ENCODE measurements at places on chromosomes 3 and 15.

DNA sequence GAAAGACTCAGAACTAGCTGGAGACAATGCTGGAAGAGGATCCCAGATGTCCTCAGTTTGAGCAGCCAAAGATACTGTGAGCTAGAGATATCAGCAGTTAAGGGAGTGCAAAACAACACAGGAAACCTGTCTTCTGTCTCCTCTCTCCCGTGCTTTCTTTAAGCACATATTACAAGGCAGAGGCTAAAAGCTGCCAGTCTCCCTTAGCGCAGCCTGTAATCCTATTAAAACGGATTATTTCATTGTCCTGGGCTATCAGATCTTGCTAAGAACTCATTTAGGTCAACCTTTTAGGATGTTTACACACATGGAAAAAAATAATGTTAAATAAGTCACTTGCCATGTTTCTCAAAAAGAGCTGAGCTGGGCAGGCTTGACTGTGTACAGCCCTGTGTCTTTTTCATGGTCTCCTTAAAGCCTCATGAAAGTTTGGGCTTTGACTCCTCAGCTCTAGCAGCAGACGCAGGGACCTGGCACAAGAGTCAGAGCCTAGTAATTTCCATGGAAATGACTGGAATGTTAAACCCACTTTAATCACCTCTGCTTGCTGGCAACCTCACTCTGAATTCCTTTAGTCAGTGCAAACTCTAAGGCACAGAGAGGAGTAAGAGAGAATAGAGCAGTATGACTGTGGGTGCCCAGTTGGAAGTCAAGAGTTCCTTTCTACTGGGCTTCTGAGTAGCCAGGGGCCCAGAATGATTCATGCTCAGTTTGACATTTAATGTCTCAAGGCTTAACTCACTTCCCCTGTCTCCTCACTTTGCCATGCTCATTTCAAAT, 491.9 kb downstream of the NTRK3 start:
- DNase-seq: no peak

- DNase-seq: no peak
Observed at GRCh38 chr15:67843092-67843501, 3.3 kb upstream of the RNU6-1 start.

- no peak for DNase-seq
Observed at GRCh38 chr3:170037463-170038433, at the start of gene GPR160. TSS of gene GPR160 (plus strand) at chr3:170037995. CDS start at chr3:170083973, 45,978 bp downstream.

DNA sequence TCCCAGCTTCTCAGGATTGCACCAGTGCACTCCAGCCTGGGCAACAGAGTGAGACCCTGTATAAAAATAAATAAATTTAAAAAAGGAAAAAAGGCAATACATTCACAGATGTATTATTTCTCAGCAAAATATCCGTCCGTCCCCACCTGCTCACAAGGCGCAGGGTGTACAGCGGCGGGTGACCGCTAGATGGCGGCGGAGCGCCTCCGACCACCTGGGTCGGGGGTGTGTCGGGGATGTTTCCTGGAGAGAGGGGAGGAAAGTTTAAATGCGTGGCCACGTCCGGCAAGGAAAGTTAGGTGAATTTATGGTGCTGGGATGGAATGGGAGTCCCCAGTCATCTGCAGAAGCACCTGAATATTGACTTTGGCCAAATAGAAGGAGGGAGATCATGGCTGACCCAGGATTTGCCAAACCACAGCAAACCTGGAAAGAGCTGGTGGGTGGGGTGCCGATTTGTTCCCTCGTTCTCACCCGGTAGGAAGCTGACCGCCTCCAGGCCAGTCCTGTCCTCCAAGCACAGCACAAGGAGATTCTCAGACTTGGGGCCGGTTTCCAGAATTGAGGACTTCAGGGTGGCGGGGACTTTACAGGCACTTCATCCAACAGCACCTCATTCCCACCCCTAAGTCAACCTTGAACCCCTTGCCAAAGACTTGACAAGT, 88.3 kb downstream of the TMEM266 start:
- peak; percentile 44 for DNase-seq

- DNase-seq: no peak
Observed at GRCh38 chr3:195906865-195907683, 1.3 kb downstream of the TNK2 start.

DNA sequence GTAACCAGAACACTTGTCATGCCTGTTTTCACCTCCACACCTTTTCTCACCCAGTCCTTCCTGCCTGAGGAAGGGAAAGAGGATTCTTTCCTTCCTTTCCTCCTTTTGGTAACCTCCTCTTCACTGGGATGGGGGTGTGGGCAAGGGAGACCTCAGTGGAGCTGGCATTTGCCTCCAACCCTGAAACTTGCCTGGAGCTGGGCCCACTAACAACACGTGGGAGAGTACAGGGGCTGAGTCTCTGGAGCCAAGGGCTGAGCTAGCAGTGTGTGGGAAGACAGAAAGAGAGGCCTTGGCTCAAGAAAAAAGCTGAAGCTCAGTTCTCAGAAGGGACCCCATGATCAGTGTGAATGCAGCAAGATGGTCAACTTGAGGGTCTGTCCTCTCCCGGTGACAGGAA, 86.6 kb upstream of the SLC6A11 start:
- DNase-seq: no peak

DNA sequence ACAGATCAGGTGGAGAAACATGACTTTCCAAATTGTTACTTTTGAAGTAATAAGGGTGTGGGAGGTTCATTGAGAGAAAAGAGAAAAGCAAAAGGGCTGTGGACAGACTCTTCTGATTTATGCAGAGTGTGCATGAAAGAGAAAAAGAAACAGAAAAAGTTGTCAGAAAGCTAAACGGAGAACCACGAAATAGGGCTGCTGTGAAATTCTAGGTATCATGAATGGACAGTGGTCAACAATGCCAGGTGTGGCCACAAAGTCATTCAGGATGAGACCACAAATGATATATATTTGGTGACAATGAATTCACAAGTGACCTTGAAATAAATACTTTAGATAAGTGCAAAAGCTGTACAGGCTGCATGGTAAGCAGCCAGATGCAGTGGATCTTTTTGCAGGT, 170.1 kb downstream of the IL5RA start:
- no peak for DNase-seq

DNA sequence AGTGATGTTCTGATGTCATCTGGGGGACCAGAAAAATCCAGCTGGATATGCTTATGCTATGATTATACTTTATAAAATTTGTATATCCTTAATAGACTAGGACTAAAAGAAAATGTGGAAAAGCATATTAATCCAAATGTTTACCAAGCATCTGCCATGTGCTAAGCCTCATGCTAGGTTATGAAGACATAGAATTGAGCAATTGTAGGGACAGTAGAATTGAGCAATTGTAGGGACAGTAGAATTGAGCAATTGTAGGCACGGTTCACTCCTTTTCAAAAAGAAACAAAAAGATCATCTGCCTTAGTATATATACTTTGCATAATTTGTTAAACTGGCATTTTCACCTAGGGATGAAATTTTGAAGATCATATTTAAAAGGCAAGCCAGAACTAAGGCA, 18.3 kb downstream of the ABHD5 start:
- DNase-seq: no peak

DNA sequence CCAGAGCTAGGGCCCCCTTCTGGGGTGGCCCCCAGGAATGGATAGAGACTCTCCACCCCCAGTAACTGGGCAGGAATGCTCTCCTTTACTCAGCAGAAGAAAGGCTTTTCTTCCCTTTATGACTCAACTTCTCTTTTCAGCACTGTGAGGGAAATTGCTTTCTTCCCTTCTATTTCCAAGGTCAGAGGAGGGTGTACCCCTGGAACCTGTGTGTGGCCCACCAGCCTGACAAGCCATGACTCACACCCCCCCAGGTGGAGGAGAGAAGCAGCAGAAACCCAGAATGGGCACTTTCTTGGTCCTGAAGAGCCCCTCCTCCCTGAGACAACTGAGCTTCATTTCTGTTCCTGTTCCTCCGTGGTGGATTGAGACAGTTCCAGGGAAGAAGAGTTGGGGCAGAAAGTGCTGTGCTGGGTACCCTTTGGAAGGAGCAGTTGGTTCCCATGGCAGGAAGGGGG, 2.7 kb upstream of the ANKRD63 start:
- no peak for DNase-seq

DNA sequence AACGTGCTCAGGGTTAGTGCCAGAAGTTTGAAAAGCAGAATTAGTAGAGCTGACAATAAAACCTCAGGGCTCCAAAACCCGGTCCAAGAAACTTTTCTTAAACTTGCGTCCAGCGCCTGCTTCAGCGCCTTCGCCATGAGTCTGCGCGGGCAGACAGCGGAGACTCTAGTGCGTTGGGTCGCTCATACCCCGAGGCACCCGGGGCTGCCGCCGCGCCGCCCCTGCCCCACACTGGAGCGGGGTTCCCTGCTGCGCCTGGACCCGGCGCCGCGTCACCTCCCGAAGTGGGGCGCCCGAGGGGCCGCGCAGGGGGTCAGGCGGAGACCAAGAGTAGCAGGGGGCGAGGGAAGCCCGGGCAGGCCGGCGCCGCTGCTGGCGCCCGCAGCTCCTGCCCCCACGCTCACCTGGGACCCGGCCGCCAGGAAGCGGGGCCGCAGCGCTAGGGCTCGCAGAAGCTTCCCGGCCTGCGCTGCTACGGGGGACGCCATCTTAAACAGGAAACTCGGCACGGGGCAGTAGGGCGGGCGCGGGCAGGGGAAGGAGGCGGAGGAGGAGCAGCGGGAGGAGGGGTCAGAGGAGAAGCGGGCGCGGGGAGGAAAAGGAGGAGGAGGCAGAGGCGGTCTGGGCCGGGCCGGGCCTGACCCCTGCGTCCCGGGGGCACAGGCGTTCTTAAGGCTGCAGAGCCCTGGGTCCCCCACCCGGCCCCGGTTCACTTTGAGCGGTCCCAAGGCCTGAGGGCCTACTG, at the start of gene SUCLG2:
Gene SUCLG2, minus strand, starts transcription at position 514 of the 745 bp plus-strand sequence. Its CDS starts 26 bp downstream, at position 488.
- DNase-seq: peak; percentile 71

DNA sequence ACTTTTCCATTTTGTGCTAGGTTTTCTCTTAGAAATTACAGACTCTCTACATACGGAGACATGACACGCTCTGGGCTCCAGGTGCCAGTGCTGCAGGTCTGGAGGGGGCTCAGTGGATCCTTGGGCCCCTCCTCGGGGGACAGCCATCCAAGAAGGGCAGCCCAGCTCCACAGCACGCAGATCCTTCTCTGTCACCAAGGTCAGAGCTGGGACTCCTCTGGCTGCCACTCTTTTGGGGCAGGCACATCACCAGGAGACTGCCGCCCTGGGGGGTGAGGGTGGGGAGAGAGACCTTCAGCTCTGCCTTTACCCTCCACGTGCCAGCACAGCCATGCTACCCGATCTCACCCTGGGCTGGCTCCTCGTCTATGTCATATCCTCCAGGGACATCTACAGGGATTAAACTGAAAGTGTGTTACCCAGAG, 65.6 kb downstream of the ATP10A start:
- no peak for DNase-seq

- no peak for DNase-seq
Observed at GRCh38 chr3:159881828-159882309, 106.8 kb upstream of the IL12A start.

DNA sequence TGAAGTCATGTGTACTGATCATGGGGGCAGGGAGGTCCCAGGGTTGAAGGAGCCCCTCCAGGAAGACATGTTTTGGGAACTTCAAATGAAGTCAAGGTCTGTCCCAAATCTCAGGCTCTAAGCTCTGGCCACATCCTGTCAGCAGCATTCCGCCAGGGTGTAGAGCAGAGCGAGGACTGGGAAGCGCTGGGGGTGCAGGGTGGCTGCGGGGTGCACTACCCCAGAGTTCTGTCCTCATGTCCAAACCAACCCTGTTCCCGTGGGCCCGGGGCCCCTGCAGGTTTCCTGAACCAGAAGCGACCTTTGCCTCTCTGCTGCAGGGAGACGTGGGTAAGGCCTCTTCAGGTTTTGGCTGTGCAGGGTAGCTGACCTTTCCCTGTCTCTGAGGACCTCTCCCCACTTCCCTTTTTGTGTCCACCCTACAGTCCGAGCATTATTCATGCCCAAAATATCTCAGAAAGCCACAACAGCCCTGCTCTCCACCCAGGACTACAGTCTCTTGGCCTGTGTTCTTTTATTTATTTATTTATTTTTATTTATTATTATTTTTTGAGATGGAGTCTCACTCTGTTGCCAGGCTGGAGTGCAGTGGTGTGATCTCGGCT, 26.6 kb upstream of the FLNB start:
- no peak for DNase-seq

GRCh38 chr15:51589881-51590568, 32.5 kb downstream of the DMXL2 start:
- DNase-seq: no peak

- no peak for DNase-seq
Observed at GRCh38 chr3:89698208-89698830, 590.9 kb downstream of the EPHA3 start.

GRCh38 chr15:98983334-98983733, 24.3 kb downstream of the PGPEP1L start:
- DNase-seq: peak; percentile 27

GRCh38 chr15:55475842-55476241, 32.2 kb downstream of the DNAAF4 start:
- no peak for DNase-seq

GRCh38 chr3:134642445-134643149, 8.2 kb downstream of the KY start:
- no peak for DNase-seq

- DNase-seq: no peak
Observed at GRCh38 chr3:60142009-60142408, 1092.2 kb upstream of the CFAP20DC start.

DNA sequence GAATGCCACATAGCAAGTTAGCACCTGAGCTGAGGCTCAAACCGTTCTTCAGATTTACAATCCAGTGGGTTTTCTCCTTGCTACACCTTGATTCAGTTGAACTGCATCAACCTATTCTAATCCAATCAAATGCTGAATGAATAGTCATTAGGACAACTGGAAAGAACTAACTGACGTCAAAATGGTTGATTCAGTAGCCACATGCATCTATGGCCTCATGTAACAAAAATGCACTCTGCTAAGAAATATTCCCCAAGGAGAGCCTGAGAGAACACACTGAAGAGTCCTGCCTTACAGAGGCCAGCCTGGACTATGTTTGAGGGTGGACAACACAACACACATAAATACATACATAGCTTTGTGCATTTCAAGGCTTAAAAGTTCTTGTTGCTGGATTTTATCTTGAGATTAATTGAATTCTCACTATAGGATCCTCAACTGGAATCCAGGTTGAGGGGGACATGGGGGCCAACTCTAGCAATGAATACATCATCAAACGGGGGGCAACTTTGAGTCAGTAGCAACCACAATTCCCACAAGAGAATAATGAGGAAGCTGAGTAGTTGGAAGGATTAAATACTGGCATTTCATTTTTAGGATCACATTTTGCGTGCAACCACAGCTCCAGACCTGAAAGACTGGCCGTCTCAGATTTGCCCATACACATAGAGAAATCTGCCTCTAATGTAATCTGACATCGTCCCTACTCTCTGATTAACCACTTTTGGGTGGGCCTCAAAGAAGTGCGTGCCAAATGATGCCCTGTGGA, 280.2 kb upstream of the ICE2 start:
- DNase-seq: no peak

DNA sequence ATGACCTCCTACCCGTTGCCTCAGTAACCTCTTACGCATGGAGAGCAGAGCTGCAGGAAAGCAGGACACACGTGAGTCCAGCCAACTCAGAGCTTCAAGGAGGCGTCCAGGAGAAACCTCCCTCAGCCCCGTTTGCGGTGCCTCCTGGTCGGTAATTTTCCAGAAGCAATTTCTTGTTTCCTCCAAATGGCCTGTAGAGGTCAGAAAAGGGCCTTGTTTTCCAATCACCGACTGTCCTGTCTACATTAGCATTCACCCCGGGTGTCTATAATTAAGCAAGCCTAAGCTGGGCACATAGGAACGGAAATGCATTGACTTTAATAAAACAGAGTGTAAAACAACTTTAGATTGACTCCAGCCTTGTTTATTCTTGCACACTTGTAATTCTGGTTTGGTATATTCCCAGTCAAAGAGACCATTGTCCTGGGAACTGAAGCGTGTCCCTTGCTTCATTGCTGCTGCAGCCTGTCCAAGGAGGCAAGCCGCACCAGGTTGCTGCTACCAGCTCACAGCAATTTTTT, 836.2 kb downstream of the AGBL1 start:
- no peak for DNase-seq

GRCh38 chr3:44439499-44440295, 37.8 kb downstream of the ZNF445 start:
- peak; percentile 27 for DNase-seq

All from omental fat pad (tissue), 4 donors.